ENCODE measurements at places on chromosomes 1 and 21.

DNA sequence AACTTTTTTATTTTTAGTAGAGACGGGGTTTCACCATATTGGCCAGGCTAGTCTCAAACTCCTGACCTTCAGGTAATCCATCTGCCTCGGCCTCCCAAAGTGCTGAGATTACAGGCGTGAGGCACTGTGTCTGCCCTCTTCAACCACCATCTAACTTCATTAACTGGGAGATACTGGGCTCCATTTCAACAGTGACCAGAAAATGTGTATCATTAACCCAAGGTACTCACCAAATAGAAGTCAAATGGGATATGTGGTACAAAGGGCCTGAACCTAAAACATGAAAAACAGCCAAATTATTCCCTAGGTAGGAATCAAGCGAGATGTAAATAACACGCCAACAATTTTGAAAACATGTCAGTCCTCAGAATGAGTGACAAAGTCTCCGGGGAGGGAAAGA, 1.2 kb downstream of the ILF2 start:
- no peak for DNase-seq

DNA sequence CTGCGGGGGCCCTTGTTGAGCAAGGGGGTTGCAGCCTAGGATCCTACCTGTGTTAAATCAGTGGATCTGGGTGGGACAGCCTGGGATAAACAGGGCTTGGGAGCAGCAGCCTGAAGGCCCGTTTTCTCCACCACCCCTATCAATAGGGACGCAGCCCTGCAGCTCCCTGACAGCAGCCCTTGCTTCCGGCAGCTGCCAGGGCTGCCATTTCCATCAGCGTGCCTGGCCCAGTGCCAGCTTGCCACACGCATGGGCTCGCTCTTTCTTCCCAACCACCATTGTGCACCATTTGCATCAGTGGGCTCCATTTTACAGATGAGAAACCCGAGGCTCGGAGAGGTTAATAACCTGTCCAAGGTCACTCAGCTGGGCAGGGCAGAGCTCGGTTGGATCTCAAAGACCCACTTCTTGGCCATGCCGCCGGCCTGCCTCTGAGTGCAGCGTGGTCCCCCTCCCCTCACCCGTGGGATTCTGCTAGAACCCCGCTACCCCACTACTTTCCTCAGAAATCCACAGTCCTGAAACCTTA, 3.8 kb downstream of the WNT4 start:
- DNase-seq: no peak

- no peak for DNase-seq
Observed at GRCh38 chr21:45204395-45204794, 83.3 kb downstream of the POFUT2 start.

DNA sequence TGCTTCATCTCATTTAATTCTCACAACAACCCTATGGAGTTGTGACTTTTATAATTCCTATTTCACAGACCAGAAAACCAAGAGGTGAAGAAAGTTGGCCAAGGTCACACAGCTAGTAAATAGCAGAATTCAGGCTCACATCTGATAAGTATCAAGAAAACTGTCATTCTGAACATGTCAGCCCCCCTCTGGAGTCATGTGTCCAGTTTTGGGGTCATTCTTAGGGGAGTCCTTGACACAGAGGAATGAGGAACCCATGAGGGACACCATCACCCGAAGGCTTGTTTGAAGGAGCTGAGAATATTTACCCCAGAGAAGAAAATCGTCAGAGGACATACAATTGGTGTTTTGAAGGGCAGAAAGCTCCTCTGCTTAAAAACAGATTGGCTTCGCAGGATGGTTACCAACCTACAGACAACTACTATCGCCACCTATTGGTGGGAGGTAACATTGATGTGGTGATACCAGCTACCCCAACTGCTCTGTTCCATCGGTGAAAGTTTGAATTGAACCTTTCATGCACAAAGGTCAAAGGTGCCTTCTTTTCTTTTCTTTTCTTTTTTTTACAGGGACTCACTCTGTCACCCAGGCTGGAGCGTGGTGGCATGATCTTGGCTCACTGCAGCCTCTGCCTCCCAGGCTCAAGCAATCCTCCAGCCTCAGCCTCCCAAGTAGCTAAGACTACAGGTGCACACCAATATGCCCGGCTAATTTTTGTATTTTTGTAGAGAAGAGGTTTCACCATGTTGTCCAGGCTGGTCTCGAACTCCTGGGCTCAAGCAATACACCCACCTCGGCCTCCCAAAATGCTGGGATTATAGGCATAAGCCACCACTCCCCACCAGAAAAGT, 31.3 kb downstream of the NCMAP start:
- DNase-seq: peak; percentile 35

DNA sequence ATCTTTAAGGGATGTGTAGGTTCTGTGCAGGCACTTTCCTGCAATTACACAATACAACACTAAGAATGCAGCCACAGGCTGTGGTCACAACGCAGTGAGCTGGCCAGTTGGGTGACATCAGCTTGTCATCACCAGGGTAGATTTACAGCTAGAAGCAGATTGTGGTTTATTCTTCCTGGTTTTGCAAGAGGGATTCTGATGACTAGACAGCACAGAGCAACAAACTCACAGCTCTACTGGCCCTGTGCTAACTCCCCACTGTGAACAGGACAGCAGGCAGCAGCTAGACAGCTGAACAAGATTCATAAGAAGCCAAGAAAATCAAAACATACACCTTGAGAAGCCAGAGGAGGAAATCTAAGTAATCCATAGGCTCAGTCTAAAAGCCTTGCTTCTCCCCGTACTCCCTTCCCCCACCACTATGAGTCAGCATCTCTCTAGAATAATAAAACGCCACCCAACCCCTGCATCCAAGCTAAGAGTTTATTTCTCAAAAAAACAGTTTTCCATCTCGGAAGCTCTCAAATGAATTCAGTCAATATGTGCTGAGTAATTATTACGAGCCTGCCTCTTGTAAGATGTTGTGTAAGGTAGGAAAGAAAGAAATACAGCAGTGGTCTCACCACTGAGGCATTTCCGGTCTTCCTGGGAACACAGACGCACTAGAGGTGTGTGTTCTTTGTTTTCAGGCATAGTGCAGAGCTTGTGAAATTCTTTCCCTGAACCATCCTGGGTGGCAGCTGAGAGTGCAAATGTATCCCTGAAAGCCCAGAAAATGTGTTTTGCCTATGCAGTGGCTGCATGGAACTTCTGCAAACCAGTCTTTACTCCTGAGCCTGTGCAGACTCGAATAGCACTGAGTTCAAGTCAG, 162.8 kb downstream of the NTPCR start:
- no peak for DNase-seq

GRCh38 chr1:59523745-59524450, 227.0 kb downstream of the FGGY start:
- DNase-seq: no peak

GRCh38 chr1:88399690-88400089, 284.4 kb upstream of the PKN2 start:
- no peak for DNase-seq

GRCh38 chr1:7940745-7941436, at the start of gene TNFRSF9:
TNFRSF9 (minus strand) TSS chr1:7940839; CDS start chr1:7939994, 845 bp downstream.
- DNase-seq: peak; percentile 78

DNA sequence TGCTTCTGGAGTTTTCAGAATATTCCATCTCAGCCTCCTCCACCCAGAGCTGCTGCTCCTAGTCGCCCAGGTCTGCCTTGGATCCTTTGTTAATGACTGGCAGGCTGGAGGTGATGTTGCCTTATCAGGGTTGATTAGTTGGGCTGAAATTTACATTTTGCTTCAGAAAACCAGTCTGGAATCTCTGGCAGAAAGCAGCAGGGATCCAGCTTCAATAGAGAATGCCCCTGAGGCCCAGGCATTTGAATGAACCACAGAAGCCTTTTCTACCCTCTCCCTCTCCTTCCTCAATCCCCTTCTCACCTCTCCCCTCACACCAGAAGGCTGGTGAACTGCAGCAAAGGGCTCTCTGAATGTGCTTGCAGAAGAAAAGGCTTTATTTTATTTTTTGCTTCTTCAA, 83.2 kb downstream of the PLXNA2 start:
- no peak for DNase-seq

- no peak for DNase-seq
Observed at GRCh38 chr1:232620356-232620969, 9.5 kb downstream of the SIPA1L2 start.

GRCh38 chr1:63922848-63923247, 149.0 kb downstream of the ROR1 start:
- DNase-seq: no peak

GRCh38 chr1:244102046-244102445, 51.0 kb downstream of the ZBTB18 start:
- no peak for DNase-seq

- DNase-seq: no peak
Observed at GRCh38 chr1:91730801-91731732, 154.9 kb downstream of the TGFBR3 start.

- no peak for DNase-seq
Observed at GRCh38 chr21:46483300-46484295, 24.9 kb downstream of the DIP2A start.

DNA sequence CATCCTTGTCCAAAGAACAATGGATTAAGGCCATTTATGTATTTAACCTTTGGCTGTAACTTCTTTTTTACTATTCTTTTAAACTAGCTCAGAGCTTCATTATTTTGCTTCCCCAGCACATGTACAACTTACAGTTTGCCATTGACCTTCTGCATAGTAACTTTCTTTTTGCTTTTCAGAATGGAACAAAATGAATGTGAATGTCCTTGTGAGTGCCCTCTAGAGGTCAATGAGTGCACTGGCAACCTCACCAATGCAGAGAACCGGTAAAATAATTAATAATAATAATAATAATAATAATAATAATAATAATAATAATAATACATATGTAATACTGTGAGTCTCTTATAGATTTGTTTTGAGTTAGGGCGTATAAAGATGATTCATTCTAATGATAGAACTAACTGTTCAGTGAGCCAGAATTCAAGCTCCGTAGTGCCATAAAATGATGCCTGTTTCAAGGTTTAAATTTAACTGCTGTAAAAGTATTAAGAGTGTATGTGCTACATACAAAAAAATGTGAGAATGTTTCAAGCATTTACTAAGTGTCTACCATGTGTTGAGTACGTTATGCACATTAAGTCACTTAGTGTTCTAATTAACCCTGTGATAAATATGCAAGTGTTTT, 69.0 kb upstream of the RAVER2 start:
- DNase-seq: no peak

Measured in activated CD4-positive, CD25-positive, alpha-beta regulatory T cell treated with anti-CD3 and anti-CD28 coated beads, Interleukin-2, amount 50 U/mL, for 72 hours (primary cell).